Aortic smooth muscle cell (primary cell): ENCODE measurements at places on chromosomes 1 and 21. TPM values are rescaled to one million over a fixed set of nuclear protein-coding genes. Genes with fewer than 3 reads are reported as not detected.

Gene PTPN7
- not detected in 2 replicates for total RNA-seq

Gene SLC25A34
- 0.26 and 0.62 TPM in 2 replicates for total RNA-seq

Gene SLC1A7
- total RNA-seq, result 0.13 and 0.25 TPM in 2 replicates

Gene DNAJC8
- total RNA-seq, result 62.6 and 68.3 TPM in 2 replicates

Gene NHLH1
- total RNA-seq, result under 0.01 TPM in 1 of 2 replicates, not detected in the other

Gene SPAG17
- not detected in 2 replicates for total RNA-seq

Gene AMY1B
- total RNA-seq, result not detected in 2 replicates

Gene SGIP1
- total RNA-seq, result 31.7 and 61.1 TPM in 2 replicates

Gene OR2L3
- total RNA-seq, result not detected in 2 replicates

Gene CD34
- 0.53 and 1.5 TPM in 2 replicates for total RNA-seq

Gene RGS18
- total RNA-seq, result not detected in 2 replicates

Gene C1orf94
- total RNA-seq, result under 0.01 and 0.06 TPM in 2 replicates

Gene ADPRS
- total RNA-seq, result 22.5 and 25.8 TPM in 2 replicates

Gene CLCA4
- 0.40 TPM in 1 of 2 replicates, not detected in the other for total RNA-seq

Gene MRPS14
- 38.4 and 38.6 TPM in 2 replicates for total RNA-seq

Gene OPTC
- total RNA-seq, result not detected in 2 replicates

Gene PGBD5
- under 0.01 and 0.06 TPM in 2 replicates for total RNA-seq

Gene GJA4
- total RNA-seq, result 1.1 and 1.6 TPM in 2 replicates

Gene NUP210L
- 0.12 and 0.13 TPM in 2 replicates for total RNA-seq

Gene PAPPA2
- total RNA-seq, result 0.26 and 0.31 TPM in 2 replicates

Gene HMGB4
- not detected in 2 replicates for total RNA-seq

Gene ADGRL2
- total RNA-seq, result 93.4 and 95.4 TPM in 2 replicates
